ENCODE measurements at places on chromosomes 1 and 21. TPM values are rescaled to one million over a fixed set of nuclear protein-coding genes. Genes with fewer than 3 reads are reported as not detected.

- peak; percentile 96 for DNase-seq
These were observed at the start of gene CIART for GRCh38 chr1:150281758-150282557. TSS of gene CIART (plus strand) at chr1:150282554. CDS start at chr1:150283268, 714 bp downstream.

DNA sequence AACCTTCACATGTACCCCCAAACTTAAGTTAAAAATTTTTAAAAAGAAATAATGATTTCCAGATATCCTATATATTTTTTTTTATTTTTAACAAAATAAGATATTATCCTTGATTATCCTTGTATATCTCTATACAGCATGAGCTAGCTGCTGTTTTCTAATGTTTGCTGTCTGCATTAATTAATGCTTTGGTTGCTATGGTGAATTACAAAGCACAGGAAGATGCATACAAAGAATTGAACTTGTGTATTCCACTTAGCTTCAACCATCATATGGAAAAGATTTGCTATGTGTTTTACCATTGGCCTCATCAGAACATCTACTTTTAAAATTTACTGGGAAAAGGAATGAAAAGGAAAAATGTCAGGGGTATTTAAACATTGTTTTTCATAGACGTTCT lies 35.4 kb downstream of the VPS45 start:
- no peak for DNase-seq

GRCh38 chr1:214550857-214551435 lies 456 bp downstream of the PTPN14 start:
- peak; percentile 64 for DNase-seq

DNA sequence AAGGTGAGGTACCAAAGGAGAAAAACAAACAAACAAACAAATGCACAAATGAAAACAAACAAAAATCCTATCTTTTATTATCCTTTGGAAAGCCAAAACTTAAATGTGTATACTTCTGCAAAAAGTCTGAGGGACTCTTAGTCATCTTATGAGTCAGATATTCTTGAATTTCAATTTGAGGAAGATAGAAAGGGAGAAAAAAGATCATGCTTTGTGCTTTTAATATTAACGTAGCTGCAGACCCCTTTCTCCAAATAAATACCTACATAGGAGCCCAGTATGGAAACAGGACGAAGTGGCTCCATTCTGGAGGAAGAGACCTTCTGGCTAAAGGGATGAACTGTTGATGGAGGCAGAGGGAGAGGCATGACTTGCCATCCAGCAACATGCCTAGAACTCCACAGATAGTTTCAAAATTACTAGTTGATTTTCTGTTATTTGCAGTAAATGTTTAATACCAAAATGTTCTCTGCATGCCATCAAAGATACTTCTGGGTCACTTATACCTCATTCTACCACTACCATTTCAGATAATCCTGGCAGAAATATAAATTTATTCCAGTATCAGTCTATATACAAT lies 25.4 kb downstream of the NUP210L start:
- no peak for DNase-seq

DNA sequence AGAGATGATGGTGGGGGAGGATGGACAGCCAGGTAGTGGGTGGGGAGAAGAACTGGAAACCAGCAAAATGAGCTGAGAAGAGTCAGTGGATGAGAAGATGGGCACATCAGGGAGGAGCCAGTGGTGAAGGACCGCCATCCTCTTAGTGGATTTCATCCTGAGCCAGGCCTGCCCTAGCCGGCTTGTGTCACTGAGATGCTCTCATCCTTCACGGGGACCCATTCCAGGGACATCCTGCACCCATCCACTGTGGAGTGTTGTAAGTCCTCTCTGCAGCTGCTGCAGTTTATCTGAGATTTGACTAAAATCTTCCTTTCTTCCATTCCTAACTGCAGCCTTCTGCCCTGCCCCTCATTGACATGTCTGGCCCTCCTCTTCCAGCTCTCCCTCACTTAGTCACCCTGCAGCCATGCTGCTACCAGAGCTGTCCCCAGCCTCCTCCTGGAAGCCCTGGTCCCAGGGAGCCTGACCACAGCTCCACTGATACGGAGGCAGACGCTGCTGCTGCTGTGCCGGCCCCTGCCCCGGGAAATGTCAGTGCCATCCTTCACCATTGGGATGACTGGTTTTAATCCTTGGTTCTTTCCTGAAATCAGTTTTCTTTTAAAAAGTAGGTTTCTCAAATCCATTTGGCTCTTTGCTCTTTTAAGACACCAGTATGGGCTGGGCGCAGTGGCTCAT lies 33.2 kb downstream of the STUM start:
- no peak for DNase-seq

DNA sequence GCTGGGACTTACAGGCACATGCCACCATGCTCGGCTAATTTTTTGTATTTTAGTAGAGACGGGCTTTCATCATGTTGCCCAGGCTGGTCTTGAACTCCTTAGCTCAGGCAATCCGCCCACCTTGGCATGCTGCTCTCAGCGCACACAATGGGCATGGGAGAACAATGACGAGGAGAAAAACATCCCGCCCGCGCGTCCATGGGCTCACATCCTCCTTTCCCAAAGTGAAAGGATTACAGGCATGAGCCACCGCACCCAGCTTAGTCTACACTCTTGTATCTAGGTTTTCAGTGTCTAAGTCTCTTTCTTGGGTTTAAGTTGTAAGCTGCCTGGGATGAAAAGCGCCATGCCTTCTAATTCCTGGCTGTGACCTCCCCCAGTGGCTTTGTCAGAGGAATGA lies 37.9 kb downstream of the CDK18 start:
- DNase-seq: no peak

- no peak for DNase-seq
These were observed 237.7 kb downstream of the SEC16B start for GRCh38 chr1:177732178-177732577.

GRCh38 chr1:112935461-112936111 lies 20.4 kb downstream of the SLC16A1 start:
- no peak for DNase-seq

DNA sequence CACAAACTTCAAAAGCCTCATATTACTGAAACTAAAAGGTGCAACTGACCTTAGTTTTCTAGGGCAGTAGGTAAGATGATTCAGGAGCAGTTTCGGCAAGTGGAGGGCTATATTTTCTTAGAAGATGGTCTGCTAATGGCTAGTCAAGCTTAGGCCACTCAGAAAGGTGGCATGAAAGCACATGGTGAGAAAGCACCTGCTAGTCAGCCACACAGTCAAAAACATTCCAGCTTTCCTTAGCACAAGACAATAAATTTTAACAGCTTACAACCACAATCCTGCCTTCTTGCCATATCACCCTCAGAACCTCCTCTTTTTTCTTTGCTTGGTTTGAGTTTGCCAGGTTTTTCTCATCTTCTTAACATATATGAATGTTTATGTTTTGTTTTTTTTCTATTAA lies 81.1 kb upstream of the SLFNL1 start:
- DNase-seq: no peak

GRCh38 chr21:27192281-27192949 lies 225.5 kb upstream of the ADAMTS5 start:
- no peak for DNase-seq

DNA sequence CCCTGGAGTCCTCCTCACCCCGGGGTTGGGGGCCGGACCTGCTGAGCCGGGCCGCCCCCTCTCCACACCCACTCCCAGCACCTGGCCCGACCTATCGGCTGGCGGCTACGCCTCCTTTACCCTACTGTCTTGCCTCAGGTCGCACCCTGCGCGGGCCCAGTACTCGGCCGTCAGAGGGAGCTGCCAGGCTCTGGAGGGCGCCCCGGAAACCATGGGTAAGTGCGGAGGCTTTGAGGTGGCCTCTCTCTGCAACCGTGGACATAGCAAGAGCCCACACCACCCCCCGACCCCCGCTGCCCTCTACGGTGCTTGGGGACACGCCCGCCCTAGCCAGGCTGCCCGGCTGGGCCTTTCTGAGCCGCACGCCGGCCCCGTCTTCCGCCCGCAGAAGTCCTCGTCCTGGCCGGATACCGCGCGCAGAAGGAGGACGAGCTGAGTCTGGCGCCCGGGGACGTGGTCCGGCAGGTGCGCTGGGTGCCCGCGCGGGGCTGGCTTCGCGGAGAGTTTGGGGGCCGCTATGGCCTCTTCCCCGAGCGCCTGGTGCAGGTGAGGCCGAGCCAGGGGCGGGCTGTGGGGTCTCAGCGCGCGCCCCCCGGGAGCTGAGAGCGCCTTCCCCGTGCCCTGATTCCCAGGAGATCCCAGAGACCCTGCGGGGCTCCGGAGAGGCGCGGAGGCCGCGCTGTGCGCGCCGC lies at the start of gene SH3D21:
SH3D21 (plus strand) TSS at position 159 of the 692 bp plus-strand sequence; CDS start at position 212, 53 bp downstream.
- DNase-seq: peak; percentile 85

GRCh38 chr1:39681294-39681693 lies 9.4 kb upstream of the NT5C1A start:
- DNase-seq: no peak

GRCh38 chr1:208347191-208347590 lies 103.0 kb upstream of the PLXNA2 start:
- no peak for DNase-seq

DNA sequence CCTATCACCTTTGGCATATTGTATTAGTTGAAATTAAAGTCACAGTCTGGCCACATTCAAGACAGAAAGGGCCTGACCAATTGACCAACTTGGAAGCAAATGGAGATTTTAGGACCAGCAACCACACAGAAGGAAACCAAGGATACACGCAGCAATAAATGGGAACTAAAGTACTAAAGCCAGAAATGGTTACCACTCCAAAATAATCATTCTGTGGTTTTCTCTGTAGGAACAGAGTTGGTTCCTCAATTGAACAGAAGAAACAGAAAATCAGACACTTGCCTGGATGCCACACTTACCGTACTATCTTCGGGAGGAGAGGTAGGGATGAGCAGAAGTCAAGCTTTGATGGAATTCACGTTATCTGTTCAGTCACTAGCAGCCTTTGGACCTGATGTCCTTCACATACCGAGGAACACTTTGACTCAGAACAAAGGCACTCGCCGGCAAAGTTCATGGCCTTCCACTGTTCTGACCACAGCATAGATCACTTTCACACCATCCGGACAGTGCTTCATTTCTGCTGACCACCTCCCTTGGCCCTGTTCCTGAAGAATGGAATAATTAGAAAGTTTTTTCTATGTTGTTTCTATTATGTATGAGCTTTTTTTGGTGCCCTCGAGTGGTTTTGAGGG lies 96.9 kb downstream of the LPAR3 start:
- no peak for DNase-seq

- DNase-seq: no peak
These were observed 4.1 kb upstream of the TTLL10 start for GRCh38 chr1:1169429-1170214.

Gene RGS7
- polyA plus RNA-seq: not detected

Gene MMEL1
- polyA plus RNA-seq: not detected

Gene INPP5B
- 6.1 TPM for polyA plus RNA-seq

Gene ESRRG
- 2.8 TPM for polyA plus RNA-seq

Gene PDE9A
- polyA plus RNA-seq: 18.2 TPM
